Breast epithelium (tissue), 4 donors: ENCODE measurements at places on chromosomes 12 and 14. TPM values are rescaled to one million over a fixed set of nuclear protein-coding genes. Genes with fewer than 3 reads are reported as not detected.

SPTB gene
- 2.1 TPM for total RNA-seq

NOS1 gene
- 0.16 TPM for total RNA-seq

CRIP2 gene
- total RNA-seq = 92.1 TPM

YAF2 gene
- 32.1 TPM for total RNA-seq

AVPR1A gene
- total RNA-seq = 14.7 TPM

GRCh38 chr12:47122602-47123001 is 42.8 kb upstream of the AMIGO2 start:
- no peaks in the 10 kb centered on the region for H3K36me3 ChIP-seq
- no peaks in the 10 kb centered on the region for H3K4me1 ChIP-seq
- no peaks in the 10 kb centered on the region for H3K27me3 ChIP-seq
- DNase-seq = no peak
- no peak overlapping the region for H3K27ac ChIP-seq

DNA sequence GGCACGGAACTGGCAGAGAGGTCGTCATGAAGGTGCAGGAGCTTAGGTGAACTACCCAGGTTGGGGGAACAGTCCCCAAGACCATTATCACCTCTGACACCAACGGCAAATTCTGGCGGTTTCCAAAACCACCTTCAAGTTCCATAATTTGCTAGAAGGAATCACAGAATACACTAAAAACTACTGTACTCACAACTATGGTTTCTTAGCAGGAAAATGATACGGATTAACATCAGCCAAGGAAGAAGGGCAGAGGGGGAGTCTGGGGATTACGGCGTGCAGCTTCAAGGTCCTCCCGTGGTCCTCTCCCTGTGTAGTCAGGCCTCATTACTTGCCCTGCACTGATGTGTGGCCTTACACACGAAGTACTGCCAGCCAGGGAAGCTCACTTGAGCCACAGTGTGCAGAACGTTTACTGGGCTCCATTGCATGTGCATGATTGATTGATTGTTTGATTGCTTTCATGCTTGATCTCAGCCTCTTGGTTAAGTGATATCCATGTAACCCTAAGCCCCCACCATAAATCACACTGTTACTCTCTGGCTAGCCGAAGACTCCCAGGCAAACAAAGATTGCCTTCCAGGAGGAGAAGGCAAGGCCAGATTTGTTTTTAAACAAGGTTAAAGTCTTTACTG is 837 bp upstream of the STX2 start:
- no peaks in the 10 kb centered on the region for H3K4me1 ChIP-seq
- H3K27ac ChIP-seq = no peak overlapping the region
- H3K36me3 ChIP-seq = no peaks in the 10 kb centered on the region
- H3K4me3 ChIP-seq = peak overlapping the region; percentile 76
- H3K27me3 ChIP-seq = no peaks in the 10 kb centered on the region

- peaks cover 10% of the 10 kb centered on the region for H3K36me3 ChIP-seq
- no peak overlapping the region for H3K27ac ChIP-seq
- H3K4me3 ChIP-seq = no peak overlapping the region
- no peak for DNase-seq
- H3K27me3 ChIP-seq = no peaks in the 10 kb centered on the region
- H3K4me1 ChIP-seq = no peaks in the 10 kb centered on the region
These were observed 28.6 kb downstream of the PRDM4 start for GRCh38 chr12:107732365-107732764.

- DNase-seq = no peak
- H3K4me3 ChIP-seq = no peak overlapping the region
- H3K27me3 ChIP-seq = no peaks in the 10 kb centered on the region
- H3K36me3 ChIP-seq = no peaks in the 10 kb centered on the region
- H3K27ac ChIP-seq = no peak overlapping the region
These were observed 12.2 kb upstream of the CATSPERB start for GRCh38 chr14:91744068-91744480.

DNA sequence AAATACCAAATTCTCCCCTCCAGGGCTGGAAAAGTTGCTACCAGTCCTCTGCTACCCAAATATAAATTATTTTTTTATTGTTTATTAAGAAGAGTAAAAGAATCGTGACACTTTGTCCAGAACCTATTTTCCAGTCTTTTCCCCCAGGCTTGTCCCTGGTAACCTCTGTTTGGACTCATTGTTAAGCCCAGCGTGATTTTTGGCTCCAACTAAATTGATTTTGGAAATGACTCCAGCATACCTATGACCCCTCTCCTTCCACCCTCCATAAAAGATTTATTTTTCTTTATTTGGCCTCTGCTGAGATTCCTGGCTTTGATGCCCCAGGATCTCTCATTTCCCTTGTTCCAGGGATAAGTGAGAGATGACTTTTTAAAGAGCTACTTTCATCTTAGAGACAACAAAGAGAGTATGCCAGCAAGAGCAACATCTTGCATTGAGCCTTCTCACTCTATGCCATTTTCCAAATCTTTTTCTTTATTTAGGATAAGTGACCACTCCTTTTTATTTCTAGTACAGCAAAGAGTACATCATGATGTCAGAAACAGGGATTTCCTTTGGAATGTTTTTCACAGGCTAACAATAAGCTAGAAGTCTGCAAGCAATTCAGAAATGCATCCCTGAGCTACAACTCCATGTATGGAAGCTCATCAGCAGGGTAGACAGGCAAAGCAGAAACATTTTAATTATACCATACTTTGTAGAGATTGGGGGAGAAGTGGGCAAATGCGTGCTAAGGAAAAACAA is 75.8 kb downstream of the DAD1 start:
- H3K27ac ChIP-seq = peak overlapping the region; percentile 73
- DNase-seq = peak; percentile 33
- H3K36me3 ChIP-seq = no peaks in the 10 kb centered on the region
- H3K27me3 ChIP-seq = no peaks in the 10 kb centered on the region
- peaks cover 11% of the 10 kb centered on the region for H3K4me1 ChIP-seq

DNA sequence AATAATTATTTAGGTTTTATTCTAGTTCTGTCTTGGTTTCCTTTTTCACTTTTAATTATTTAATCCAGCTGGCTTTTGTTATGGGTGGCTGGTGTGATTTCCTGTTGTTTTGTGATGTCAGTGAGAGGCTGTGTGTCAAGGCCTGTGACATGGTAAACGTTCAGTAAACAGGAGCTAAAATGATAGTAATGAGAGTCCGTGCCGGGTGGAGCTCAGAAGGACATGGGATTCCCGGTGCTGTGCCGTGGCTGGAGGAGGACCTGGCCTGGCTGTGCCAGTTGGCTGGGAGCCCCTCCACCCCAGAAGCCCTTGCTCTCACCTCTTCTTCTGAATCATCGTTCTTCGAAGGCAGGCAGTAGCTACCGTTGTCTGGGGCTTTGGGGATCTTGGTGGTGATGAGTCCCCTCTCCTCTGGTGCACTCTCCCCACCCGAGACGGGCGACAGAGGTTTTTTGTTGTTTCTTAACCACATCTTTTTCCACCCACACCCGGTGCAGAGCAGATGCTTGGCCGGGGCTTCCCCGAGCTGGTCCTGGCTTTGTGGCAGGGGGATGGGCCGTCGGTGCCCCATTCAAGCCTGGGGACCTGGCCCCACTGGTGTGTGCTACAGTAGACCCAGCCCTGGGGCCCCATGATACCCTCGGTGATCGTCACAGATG is 29.1 kb downstream of the SH2B3 start:
- no peaks in the 10 kb centered on the region for H3K36me3 ChIP-seq
- no peaks in the 10 kb centered on the region for H3K27me3 ChIP-seq
- H3K4me3 ChIP-seq = peak overlapping the region; percentile 43
- H3K27ac ChIP-seq = peak overlapping the region; percentile 56

DNA sequence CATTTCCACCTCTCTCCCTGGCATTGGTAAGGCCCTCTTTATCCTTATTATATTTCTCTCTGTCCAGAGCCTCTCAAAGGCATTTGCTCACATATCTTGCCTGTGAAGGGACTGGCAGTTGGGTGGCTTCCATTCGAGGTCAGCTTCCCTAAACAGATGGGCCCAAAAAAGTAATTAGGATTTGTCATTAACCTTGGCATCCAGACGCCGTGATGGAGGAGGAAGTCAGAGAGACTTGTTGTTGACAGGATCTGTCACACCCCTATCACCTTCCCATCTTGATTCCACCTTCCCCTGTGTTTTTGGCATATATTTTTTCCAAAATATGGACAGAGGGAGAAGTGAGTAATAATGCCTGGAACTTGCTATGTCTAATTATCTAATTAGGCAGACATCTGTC is 54.0 kb upstream of the OAS1 start:
- H3K36me3 ChIP-seq = no peaks in the 10 kb centered on the region
- no peak overlapping the region for H3K4me3 ChIP-seq
- peak overlapping the region; percentile 2 for H3K27ac ChIP-seq
- no peaks in the 10 kb centered on the region for H3K27me3 ChIP-seq

GRCh38 chr12:2125651-2126522 is 73.1 kb downstream of the CACNA1C start:
- H3K4me1 ChIP-seq = no peaks in the 10 kb centered on the region
- no peak for DNase-seq
- no peaks in the 10 kb centered on the region for H3K36me3 ChIP-seq
- H3K27me3 ChIP-seq = no peaks in the 10 kb centered on the region
- H3K4me3 ChIP-seq = no peak overlapping the region

DNA sequence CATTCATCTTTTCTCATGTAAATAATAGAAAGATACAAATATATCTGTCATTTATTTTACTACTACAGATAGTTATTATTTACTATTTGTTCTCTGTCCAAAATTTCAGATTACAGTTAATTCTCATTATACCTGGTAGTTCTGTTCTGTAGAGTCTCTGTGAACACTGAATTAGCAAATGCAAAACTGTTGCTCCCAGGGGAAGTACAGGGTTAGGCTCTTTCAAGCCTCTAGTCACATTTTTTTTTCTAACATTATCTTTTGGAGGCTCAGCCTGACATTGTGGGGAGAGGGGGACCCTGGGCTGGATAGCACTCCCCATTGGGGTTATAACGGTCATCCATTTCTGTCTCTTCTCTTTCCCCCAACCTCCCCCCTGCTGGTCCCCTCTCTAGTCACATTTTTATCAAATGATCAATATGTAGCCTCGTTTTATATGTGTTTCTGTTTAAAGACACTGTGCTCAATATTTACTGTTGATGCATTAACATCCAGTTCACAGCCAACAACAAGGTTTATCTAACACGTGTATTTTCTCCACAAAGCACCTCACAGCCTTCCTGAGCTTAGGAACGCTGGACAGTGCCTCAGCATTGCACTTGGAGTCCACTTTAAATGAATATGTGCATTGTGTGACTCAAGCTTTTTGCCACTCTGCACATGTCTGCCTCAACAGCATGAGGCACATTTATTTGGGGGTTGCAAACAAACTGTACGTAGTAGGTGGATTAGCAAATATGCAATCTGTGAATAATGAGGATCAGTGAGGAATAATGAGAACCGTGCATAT is 4.7 kb downstream of the SMCO2 start:
- no peak overlapping the region for H3K4me3 ChIP-seq
- H3K36me3 ChIP-seq = no peaks in the 10 kb centered on the region
- no peak overlapping the region for H3K27ac ChIP-seq
- no peaks in the 10 kb centered on the region for H3K27me3 ChIP-seq

DNA sequence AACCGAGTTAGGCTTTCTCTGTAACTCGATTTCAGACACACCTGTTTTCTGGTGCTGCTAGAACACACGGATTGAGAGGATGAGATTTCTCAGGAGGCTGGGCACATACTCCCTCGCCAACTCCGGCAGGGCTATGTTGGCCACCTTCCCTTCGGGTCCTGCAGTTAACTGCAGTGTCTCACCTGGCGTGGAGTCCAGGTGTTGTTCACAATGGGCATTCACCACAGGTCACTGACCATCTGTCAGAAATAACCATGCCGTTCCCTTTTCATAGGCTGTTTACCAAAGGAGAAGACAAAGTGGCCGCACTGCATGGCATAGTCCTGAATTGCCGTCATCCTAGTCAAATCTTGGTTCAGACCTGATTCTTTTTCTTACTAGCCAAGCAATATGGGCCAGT is 5.5 kb upstream of the KCNH3 start:
- no peak overlapping the region for H3K27ac ChIP-seq
- DNase-seq = no peak
- no peaks in the 10 kb centered on the region for H3K27me3 ChIP-seq
- no peak overlapping the region for H3K4me3 ChIP-seq
- H3K36me3 ChIP-seq = no peaks in the 10 kb centered on the region

DNA sequence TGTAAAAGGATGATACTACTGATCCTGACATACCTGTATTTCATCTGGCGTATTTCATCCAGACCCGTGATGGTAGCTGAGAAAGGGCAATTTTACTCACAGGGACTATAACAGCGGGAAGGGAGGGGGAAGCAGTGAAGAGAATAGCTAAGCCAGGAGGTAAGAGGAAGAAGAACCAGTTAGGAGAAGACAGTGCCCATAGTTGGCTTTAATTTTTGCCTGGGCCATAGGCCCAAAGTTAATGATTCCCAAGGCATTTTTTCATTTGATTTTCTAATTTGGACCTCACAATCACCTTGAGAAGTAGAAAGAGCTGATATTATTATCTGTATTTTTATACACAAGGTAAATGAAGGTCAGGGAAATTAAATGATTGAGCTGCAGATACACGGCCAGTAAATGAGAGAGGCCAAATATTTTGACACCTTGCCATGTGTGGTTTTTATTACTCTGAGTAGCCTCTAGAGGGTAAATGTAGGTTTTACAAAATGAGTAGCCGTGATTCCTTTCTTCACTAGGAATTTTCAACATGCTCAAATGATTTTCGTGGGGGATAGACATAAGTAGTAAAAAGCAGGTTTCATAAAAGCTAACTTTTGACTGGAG is 382.2 kb downstream of the FUT8 start:
- no peak overlapping the region for H3K4me3 ChIP-seq
- H3K4me1 ChIP-seq = no peaks in the 10 kb centered on the region
- H3K27ac ChIP-seq = no peak overlapping the region
- no peak for DNase-seq
- no peaks in the 10 kb centered on the region for H3K27me3 ChIP-seq

- no peaks in the 10 kb centered on the region for H3K27me3 ChIP-seq
- peak; percentile 70 for DNase-seq
- H3K27ac ChIP-seq = peak within 1 kb of the TSS; percentile 91
- no peaks in the 10 kb centered on the region for H3K36me3 ChIP-seq
- peak within 1 kb of the TSS; percentile 59 for H3K4me3 ChIP-seq
These were observed at the start of gene TXNRD1 for GRCh38 chr12:104215638-104216297. TSS of gene TXNRD1 (plus strand) at chr12:104215779. CDS start at chr12:104215803, 24 bp downstream.

DNA sequence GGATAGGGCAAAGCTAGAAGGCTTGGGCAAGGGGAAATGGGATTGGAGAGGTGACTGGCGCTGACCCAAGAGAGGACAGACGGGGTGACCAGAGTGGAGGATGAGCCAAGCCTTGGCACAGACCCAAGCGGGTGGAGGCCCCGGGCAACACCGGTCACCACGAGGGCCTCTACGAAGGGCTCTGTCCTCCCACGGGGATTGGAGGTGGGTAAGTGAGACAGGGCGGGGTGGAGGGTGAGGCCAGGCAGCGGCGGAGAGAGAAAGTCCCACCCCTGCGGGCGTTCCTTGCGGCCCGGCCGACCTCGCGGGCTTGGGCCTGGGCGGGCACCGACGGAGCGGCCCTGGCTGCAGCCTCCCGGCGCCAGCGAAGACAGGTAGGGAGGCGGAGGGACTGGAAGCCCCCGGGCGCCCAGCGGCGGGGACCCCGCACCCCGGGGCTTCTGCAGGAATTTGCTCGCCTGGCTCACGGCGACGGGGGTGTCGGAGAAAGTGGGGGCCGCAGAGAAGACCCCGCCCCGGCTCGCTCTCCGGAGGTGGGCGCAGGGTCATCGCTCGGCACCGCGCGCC is at the start of gene PAPLN:
Gene PAPLN, plus strand, starts transcription at position 288 of the 567 bp plus-strand sequence. CDS start 2,273 bp downstream, outside the sequence.
- H3K27ac ChIP-seq = peak within 1 kb of the TSS; percentile 77
- H3K4me3 ChIP-seq = peak within 1 kb of the TSS; percentile 84
- DNase-seq = no peak
- H3K36me3 ChIP-seq = no peaks in the 10 kb centered on the region

GRCh38 chr12:113424915-113425823 is 3.0 kb downstream of the SDSL start:
- H3K4me3 ChIP-seq = no peak overlapping the region
- no peaks in the 10 kb centered on the region for H3K36me3 ChIP-seq
- H3K27ac ChIP-seq = no peak overlapping the region
- H3K27me3 ChIP-seq = no peaks in the 10 kb centered on the region
- no peak for DNase-seq
